ENCODE measurements at places on chromosomes 5 and 9.

GRCh38 chr5:1729641-1730486 is 69.8 kb downstream of the MRPL36 start:
- peak; percentile 65 for DNase-seq

DNA sequence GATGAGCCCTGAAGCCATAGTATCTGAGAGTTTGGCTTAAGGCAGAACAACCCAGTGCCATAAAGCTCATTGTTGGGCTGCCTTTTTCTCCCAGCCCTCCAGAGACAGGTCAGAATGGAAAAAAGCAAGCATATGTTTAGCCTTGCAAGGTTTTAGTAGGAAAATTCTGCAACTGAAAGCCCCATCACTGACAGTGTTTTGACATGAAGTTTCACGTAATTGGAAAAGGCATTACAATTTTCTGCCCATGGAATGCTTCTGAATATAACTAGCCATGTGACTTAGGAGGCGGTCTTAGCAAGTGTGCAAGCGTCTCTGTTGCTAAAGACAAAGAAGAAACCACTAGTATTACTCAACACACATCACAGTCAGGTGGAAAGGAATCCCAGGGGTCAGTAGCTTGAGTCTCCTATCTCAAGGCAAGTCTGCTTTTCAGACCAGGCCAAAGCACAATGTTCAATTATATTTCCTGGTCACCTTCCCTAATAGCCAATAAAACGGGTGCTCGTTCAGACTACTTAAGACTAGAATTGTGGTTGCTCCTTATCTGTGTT is 117.6 kb downstream of the CARTPT start:
- no peak for DNase-seq

GRCh38 chr5:32522429-32523143 is 62.8 kb upstream of the SUB1 start:
- DNase-seq: no peak

DNA sequence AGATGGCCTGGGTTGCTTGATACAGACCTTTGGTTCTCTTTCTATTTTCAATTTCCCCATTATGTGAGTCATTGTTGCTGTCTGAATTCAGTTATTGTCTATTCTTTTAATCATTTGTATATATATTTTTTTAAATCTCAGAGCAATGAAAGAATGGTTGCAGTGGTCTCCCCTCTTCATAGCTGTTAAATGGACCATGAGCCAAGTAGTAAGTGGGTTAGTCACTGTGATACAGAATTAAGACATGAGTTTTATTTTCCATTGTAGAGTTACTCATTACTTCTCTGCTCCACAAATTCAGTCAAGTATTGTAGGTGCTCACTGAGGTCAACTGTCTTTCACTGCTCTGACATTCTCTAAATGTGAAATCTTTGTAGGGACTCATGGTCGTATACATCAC is 174.6 kb upstream of the GRAMD2B start:
- DNase-seq: no peak

- DNase-seq: no peak
Observed at GRCh38 chr5:84260140-84260539, 124.5 kb downstream of the EDIL3 start.

DNA sequence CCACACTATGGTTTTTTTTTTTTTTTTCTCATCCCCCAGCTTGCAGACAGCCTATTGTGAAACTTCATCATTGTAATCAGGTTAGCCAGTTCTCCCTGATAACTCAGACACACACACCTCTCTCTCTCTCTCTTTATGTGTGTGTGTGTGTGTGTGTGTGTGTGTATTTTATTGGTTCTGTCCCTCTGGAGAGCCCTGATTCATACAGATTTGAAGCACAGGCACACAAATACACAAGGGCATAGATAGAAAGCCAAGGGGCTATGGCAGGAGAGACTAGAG is 20.6 kb upstream of the VCAN start:
- DNase-seq: no peak

GRCh38 chr5:119291877-119292276 is 63.9 kb upstream of the TNFAIP8 start:
- no peak for DNase-seq

DNA sequence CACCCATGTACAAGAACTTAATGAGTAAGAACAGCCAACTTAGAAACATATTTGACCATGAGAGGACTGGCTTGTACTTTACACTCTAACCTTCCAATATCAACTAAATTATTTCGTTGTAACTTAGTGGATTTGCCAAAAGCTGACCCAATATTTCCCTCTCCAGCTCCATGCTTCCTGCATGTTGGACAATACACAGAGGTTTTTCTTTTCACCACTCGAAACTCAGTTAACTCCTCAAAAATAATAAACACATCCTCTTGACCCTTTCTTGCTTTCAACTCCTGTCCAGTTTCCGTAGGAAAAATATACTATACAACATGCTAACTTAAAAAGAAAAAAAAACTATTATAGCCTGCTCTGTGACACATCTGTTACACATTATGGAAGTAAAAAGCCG is 188.9 kb downstream of the MPDZ start:
- no peak for DNase-seq

DNA sequence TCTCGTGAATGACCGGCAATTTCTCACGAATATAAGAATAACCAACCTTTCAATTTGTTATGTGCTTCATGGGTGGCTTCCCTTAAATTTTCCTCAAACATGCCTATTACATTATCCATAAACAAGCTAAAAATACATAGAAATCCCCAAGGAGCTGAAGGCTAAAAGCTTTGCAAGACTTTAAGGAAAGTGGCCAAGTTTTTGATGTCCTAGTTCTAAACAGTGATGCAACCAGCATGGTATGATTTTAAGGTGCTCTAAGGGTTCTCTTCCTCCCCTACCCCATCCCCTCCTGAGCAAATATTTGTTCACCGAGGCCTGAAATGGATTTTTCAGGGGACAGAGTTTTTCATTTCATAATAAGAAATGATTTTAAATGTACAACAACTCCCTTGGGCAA is 79.8 kb downstream of the RGS7BP start:
- no peak for DNase-seq

DNA sequence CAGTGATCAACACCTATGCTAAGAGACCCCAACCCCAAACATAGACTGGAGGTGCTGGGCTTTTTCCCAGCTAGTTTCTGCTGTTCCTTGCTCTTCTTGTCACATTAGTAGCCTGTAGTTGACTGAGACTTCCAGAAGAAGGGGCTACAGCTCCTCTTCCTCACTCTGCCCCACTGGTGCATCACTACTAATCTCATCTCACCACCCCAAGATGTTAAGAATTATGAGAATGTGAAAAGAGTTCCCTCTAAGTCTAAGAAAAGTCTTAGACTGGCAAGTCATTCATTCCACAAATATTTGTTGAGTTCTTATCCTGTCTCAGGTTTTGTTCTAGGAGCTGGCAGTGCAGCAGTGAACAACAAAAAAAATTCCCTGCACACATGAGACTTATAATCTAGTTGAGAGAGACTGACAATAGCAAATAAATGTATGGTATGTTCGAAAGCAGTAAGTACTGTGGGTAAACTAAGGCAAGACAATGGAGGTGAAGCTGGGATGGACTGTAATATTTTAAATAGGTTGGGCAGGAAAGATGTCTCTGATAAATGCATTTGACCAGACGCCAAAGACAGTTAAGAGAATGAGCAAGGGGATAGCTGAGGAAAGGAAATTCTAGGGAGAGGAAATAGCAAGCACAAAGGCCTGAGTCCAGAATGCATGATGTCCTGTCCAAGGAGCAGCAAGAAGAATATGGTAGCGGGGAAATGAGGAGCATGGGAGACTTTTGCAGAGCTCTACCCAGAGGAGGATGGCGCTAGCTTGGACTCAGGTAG is 92.3 kb downstream of the PTCD2 start:
- DNase-seq: no peak

DNA sequence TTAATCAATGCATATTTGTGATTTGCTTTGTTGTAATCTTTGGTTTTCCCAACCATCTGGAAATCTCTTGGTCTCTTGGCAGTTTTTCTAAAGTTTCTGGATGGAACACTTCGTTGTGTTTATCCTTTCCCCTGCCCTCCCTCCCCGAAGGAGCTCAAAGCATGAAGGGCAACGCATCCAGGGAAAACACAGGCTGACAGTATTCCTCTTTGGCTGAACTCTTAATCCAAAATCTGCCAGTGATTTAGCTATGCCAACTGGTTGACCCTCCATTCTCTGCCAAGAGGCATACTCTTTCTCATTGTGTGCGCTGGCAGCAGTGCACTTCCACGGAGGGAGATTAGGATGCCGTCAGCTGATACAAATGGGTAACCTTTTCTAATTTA is 20.5 kb downstream of the ZBTB34 start:
- no peak for DNase-seq

DNA sequence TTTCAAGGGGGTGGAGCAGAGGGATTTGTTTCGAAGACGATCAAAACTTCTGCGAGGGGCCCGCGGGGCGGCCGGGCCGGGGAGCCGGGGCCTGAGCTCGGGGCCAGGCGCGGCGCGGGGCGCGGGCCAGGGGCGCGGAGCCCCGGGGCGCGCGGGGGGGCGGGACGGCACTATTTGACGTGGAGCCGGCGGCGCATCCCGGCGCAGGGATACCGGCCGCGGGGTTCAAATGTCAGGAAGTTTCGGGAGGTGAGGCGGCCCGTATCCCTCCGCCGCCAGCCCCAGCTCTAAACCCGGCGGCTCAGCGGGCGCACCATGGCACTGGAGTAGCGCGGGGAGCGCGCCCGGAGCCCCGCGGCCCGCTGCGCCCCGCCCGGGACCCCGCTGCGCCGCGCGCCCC is at the start of gene LMX1B:
TSS of gene LMX1B (plus strand) at position 278 of the 400 bp plus-strand sequence. CDS start 522 bp downstream, outside the sequence.
- no peak for DNase-seq

GRCh38 chr5:115377468-115378217 is 81.2 kb upstream of the CCDC112 start:
- DNase-seq: no peak

- DNase-seq: no peak
Observed at GRCh38 chr5:179209359-179210150, 135.7 kb downstream of the ADAMTS2 start.

DNA sequence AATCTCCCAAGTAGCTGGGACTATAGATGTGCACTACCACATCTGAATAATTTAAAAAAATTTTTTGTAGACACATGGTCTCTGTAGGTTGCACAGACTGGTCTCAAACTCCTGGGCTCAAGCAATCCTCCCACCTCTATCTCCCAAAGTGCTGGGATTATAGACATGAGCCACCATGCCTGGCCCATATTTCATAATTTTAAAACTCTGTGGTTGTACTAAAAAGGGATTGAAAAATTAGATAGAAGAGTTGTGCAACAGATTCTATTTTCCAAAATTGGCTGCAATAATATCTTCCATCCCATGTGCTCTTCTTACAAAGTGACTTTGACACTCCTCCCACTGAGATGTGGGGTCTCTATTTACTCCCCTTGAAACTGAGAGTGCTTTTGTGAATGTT is 7.6 kb upstream of the UHRF2 start:
- DNase-seq: no peak

GRCh38 chr9:36659500-36659899 is 86.8 kb downstream of the MELK start:
- DNase-seq: no peak

- DNase-seq: no peak
Observed at GRCh38 chr5:165188556-165189175, 1683.2 kb downstream of the MAT2B start.

DNA sequence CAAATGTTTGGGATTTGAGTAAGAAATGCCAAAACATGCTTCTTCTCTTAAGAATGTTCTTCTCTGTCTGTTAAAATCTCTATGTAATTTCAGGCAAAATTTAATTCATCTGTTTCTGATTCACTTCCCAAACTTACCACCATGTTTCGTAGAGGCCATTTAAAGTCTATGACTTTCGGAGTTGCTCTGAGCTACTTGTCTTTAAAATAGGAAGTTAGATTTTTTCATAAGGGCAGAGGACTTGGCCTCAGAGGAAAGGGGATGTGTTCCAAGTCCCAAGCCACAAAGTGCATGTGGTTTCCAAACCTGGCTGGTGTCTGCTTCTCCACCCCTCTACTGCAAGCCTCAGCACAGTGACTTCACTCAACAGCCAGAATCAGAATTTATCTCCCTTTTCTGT is 111.3 kb upstream of the ADRA1B start:
- DNase-seq: no peak

DNA sequence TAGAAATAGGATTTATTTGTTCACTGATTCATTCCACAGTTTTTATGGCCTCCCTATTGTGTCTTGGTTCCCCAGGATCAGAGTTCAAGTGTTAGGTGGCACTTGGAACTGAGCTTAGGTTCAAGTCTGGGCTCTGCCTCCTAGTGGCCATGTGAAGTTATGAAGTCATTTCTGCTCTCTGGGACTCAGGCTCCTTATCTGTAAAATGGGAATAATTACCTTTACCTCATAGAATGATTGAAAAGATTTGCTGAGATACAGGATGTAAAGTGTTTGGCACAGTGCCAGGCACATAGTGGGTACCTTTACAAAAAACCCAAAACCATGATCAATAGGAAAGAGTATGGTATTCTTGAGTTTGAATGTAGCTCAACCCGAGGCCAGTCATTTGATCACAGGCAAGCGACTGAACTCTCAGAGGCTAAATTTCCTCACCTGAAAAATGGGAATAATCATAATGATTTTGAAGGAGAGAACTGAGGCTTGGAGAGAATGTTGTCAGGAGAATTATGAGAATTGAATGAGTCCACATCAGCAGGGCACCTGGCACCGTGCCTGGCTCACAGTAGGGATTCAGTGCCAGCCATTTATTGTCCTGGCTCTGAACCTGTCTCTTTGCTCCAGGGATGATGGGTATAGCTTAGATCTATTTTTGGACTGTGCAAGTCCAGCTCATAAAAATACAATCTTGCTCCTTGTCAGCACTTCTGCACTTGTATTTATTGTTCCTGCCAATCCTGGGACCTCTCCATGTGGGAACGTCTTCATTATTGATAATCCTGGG is 10.8 kb downstream of the NSG2 start:
- no peak for DNase-seq

DNA sequence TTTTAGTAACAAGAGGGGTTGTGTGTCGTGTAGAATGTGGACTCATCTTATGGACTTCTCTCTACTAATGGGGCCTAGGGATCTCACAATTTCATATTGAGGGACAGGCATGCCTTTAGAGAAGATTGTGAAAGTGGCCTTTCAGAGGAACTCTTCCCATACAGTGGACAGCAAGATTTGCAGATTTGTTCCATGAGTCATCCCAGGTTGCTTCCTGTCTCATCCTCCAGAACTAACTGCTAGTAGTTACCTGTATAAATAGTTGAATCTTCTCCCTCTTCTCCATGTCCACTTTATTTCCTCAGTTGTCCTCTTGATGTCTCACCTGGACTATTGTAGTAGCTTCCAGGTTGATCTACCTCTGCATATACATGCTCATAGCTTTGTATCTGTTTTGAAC is 997.5 kb upstream of the CTNND2 start:
- DNase-seq: no peak
